Fibroblast of lung (primary cell): ENCODE measurements at places on chromosomes 16 and 17.

- DNase-seq, result no peak
Observed at GRCh38 chr17:8673612-8674011, 43.1 kb upstream of the MYH10 start.

DNA sequence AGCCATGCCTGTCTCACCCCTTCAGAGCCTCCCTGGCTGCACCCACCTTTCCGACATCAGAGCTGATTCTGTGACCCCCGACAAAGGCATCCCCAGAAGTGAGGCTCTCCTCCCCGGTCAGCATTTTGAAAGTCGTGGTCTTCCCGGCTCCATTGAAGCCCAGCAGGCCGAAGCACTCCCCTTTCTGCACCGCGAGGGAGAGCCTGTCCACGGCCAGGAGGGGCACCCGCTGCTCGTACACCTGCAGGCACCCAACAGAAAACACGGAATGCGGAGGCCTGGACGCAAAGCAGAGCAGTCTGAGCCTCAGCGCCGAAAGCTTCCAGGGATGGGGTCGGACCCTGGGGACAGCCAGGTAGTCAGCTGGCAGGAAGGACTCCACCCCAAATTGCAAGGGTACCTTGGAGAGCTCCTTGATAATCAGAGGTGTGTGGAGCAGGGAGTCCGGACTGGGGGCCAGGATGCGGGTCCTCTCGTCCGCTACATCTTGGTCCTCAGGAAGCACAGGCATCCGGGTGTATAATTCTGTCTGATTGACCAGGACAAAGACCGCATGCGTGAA, 13.1 kb upstream of the RNPS1 start:
- DNase-seq, result no peak

GRCh38 chr16:89019511-89019910, 42.5 kb upstream of the CBFA2T3 start:
- DNase-seq, result no peak

DNA sequence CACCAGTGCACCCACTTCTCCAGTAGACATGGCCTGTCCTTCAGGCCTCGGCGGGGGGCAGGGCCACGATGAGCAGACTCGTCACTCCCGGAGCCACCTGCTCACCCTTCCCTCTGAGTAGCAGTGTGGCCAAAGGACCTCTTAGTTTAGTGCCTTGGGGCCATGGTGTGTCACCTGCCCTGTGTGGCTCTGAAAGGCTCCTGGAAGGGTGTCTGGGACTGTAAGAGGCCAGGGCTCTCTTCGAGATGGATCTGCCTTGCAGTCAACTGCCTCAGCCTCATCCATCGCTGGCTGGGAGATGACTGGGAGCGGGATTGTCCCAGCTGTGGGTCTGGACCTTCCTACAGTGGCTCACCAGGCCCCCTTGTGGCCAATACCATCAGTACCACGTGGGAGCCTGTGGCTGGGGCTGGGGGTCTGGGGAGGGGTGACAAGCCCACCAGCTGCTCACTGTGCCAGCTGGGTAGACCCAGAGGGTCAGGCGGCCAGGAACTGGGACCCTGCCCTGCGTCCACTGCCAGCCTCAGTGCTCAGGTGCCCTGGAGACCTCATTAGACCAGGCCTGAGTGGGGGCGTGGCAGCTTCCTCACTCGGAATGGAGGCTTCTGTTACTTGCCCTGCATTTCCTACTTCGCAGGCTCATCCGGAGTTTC, 133.4 kb downstream of the OR1D5 start:
- DNase-seq, result peak; percentile 38

GRCh38 chr16:48433850-48434530, 48.8 kb upstream of the SIAH1 start:
- DNase-seq, result no peak

DNA sequence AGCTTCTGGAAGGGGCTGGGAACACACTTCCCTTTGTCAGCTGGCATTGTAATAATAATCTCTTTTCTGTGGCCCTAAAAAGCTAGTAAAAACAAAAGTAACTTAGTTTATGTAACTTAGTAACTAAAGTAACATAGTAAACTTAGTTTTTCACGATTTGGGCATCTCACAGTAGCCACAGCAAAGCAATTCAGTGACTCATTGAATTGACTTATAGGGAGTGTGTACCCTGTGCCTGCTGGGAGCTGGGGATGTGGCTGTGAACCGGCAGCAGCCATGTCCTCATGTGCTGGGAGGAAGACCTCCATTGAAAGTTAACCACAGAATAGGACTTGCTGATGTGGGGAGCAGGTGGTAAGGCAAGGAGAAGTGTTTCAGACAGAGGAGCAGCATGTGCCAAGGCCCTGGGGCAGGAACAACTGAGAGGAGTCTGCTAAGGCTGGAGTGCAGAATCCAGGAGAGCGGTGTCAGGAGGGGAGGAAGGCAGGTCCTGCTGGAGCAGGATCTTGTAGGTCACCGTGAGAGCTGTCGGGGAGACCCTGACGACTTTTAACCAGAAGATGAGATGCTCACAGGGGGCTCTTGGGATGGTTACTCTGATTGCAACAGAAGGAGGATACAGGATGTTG, 112.8 kb downstream of the PLCG2 start:
- DNase-seq, result no peak

DNA sequence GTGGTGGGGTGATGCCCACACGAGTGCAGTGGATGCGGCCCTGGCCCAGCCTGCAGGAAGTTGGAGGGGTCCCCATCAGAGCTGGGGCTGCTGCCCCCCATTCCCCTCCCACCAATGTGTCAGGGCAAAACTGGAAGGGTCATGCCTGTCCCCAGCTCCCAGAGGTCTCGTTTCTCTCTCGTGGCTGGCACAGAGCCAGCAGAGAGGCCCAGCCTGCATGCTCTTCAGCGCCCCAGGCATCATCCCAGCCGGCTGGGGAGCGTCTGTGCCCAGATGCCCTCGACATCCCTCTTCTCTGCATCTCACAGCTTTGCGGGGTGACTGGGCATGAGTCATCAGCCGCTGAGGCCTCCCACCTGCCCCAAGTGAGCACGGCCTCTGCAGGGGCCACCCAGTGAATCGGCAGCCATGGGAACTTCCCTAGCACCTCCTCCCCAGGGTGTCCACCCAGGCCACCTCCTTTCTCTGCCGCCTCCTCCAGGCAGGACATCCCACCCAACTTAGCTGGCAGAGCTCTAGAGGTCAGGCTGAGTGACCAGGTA, 9.8 kb upstream of the CSNK1D start:
- DNase-seq, result peak; percentile 84

GRCh38 chr17:28741358-28742349, 2.2 kb upstream of the TRAF4 start:
- DNase-seq, result no peak

GRCh38 chr16:90044111-90044551, 24.9 kb upstream of the DBNDD1 start:
- no peak for DNase-seq

GRCh38 chr16:27641260-27641659, 91.3 kb downstream of the KATNIP start:
- DNase-seq, result no peak

DNA sequence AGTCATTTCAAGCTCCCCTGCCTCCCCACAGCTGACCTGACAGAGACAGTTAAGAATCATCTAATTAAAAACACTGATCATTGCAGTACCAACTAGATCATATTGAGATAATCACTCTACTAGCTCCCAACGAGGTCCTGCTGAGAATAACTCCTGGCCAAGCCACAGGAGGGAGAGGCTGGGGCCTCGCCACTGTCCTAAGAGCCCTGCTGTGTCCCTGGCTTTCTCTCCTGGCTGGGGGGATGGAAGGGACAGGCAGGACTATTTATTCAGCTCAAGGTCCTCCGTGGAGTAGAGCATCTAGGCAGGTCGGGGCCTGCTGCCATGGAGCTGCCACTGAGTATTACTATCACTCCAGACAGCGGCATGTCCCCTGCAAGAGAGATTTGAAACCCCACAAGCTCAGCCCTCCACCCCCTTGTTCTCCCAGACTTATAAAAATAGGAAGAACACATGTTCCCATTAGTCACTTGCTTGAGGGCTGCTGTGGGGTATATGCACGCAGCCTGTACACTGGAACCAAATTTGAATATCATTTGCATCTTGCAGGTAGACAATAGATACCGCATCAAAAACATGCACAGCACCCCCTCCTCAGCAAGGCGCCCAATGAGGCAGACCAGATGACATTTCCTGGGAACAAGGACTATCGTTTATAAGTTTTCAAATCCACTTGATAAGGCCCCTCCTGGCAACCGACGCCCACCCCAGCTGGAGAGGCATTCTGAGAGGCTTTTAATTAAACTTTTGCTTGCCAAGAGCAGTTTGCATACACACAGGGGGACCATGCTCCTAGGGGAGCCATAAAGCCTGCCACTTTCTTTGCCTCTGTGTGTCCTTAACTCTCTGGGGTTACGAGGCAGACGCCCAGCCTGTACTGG, 385.2 kb upstream of the ZFHX3 start:
- DNase-seq, result no peak

GRCh38 chr17:55845385-55845784, 94.5 kb downstream of the PCTP start:
- peak; percentile 27 for DNase-seq

- DNase-seq, result peak; percentile 91
Observed at GRCh38 chr17:43556292-43556691, 10.2 kb upstream of the ETV4 start.

- DNase-seq, result no peak
Observed at GRCh38 chr17:77312061-77312701, 171.4 kb downstream of the SEC14L1 start.

- DNase-seq, result no peak
Observed at GRCh38 chr17:63477480-63478440, 899 bp downstream of the ACE start.

DNA sequence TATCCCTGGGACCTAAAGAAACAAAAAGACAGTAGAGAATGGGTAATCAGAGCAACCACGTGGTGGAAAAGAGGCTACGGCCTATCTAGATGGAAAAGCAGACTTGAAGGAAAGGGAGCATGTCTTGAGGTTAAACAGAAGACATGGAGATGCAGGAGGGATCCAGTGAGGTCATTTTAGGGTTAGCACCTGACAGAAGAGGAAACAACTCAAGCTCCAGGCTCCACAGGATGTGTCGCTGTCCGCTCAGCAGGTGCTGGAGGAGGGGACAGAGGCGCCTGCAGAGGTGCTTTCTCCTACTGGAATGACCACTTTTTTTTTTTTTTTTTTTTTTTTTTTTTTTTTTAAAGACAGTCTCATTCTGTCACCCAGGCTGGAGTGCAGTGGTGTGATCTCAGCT, 47.5 kb upstream of the CLEC3A start:
- DNase-seq, result no peak

DNA sequence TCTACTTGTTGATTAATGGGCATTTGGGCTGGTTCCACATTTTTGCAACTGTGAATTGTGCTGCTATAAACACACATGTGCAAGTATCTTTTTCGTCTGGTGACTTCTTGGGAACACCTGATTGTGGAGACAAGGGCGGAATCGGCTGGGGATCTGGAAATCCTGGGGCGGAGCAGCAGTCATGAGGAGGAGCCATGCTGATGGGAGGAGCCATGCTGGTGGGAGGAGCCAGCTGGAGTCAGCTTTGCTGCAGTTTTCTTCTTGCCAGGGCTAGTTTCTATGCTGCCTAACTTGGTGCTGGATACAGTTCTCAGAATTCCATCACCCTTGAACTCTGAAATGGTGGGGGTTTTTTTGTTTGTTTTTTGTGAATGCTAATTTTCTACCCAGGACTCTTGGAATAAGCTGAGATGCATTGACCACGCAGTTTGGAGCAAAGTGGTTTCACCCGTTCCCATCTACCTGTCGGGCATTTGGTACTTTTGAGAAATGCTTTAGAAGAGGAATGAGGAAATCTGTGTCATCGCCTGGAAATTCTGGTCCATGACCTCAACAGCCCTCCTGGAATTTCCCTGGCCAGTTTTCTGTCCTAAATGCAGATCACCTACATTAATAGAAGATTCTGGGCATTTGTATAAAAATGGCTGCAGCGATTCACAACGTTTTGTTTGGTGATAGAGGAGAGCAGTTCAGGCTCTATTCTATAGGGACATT, 217.4 kb upstream of the ZFHX3 start:
- DNase-seq, result no peak

DNA sequence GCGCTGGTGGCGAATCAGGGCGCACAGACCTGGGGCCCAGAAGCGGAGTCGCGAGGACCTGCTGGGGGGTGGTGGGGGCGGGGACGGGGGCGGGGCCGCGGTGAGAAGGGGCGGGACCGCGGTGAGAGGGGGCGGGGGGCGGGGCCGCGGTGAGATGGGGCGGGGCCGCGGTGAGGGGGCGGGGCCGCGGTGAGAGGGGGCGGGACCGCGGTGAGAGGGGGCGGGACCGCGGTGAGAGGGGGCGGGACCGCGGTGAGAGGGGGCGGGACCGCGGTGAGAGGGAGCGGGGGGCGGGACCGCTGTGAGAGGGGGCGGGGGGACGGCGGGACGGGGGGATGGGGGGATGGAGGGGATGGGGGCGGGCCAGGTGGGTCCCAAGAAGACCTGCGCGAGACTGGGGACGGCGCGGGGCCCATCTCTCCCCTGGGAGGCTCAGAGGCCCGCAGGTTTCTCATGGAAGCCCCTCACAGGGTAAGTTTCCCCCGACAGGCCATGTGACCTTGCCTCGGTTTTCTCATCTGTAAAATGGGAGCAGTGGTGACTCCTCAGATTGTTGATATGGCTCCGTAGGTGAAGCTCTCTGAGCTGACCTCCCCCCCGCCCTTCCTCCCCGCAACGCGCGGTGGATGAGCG, 28.6 kb upstream of the DBNDD1 start:
- DNase-seq, result no peak

DNA sequence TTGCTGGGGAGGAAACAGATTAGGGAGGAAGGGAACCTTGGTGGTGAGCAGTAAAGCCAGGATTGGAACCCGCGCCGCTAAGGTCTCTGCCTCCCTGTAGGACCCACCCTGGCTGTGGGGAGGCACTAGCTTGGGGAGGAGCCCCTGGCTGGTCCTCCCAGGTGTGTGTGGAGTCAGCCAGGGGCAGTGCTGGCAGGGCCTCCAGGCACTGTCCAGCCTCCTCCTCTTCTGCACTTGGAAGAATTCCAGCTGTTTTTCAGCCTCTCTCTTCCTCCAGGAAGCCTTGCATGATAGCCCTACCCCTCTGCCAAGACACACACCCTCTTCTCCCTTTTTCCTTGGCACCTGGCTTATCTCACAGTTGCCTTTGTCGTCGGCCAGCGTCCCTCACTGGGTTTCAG, 34.8 kb downstream of the TMEM235 start:
- DNase-seq, result no peak

DNA sequence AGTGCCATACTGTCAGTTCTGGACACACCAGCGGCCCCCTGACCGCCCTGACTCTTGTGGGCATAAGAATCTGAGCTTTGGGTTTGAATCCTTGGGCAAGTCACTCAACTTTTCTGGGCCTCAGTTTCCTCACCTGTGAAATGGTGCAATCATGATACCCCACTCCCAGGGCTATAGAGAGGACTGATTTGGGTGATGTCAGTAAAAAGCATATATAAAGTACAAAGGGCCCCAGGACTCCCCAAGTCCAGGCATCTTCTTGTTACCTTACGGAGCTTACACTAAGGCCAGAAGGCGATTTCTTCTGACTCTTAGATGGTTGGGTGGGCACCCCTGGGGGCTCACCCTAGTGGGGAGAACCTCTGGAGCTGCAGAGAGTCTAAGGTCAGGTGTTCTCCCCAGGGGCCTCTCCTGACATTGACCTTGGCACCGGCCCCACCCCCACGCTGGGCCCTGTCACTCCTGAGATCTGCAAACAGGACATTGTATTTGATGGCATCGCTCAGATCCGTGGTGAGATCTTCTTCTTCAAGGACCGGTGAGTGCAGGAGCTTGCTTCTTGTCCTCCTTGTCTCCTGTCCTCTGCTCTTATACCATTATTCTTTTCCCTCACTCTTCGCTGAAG, 13.9 kb downstream of the MMP2 start:
- DNase-seq, result no peak
